NCI-H524 treated with DMSO at 0.1 percent for 48 hours (cell line): ENCODE measurements at places on chromosomes 13 and 19.

GRCh38 chr13:39684531-39685137, 29.2 kb downstream of the COG6 start:
- DNase-seq = no peak

DNA sequence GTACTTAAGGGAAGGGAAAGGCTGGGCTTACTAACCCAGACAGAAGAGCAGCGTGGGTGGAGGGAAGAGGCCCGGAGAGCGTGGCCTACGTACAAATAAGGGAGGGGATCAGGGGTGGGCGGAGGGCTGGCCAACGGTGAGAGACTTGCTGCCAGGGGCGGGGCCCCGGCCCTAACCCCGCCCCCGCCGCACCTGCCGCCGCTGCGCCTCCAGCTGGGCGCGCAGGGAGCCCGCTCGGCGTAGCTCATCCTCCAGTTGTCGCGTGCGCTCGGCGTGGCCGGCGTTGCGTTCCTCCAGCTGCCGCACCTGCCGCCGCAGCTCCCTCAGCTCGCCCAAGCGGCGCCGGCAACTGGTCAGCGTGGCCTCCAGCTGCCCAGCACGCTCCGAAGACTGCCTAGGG, 5.7 kb downstream of the HOOK2 start:
- DNase-seq = no peak

GRCh38 chr13:51467730-51468129, 14.9 kb upstream of the INTS6 start:
- DNase-seq = no peak

DNA sequence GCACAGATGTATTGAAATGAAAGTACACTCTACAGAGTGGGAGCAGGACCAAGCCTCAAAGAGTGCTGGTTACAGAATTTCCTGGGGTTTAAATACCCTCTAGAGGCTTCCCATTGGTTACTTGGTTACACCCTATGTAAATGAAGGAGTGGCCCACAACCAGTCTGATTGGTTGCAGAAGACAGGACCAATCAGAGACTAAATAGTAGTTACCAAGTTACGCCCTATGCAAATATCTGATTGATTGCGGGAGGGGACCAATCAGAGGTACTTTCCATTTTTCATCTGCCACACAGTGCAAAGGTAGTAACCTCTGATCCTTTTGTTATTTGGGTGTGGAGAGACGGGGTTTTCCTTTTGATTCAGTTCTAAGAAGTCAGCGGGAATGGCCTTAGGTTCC, 5.5 kb upstream of the ZFP82 start:
- no peak for DNase-seq

GRCh38 chr19:43101950-43102349, 19.4 kb upstream of the PSG2 start:
- DNase-seq = no peak

DNA sequence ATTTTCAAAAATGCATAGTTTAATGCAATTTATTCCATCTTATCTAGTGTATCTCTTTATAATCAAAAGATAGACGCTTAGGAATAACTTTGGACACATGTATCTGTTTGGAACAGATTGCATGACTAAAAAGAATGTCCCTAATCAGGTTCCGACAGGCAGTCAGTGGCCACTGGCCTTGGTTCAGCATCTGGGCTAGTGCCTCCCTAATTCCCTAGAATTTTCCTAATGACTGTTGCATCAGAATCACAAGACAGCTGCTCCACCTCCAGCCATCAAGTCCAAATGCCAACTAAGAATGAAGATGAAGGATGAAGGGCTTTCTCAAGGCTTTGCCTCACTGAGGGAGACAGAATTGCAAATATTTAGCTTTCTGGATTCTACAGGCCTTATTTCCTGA, 173.8 kb downstream of the EFNB2 start:
- no peak for DNase-seq
